NCI-H2081 treated with DMSO at 0.1 percent for 48 hours (cell line): ENCODE measurements at places on chromosomes 5 and 9.

- no peak for DNase-seq
These were observed 69.3 kb downstream of the WWC1 start for GRCh38 chr5:168360521-168361285.

GRCh38 chr9:1554081-1555035 lies 460.8 kb upstream of the SMARCA2 start:
- DNase-seq = no peak

GRCh38 chr9:112810696-112811490 lies 60.3 kb downstream of the SNX30 start:
- no peak for DNase-seq

- DNase-seq = no peak
These were observed 87.8 kb upstream of the TLR4 start for GRCh38 chr9:117616431-117616831.

GRCh38 chr9:38467404-38467803 lies 43.1 kb upstream of the IGFBPL1 start:
- no peak for DNase-seq

DNA sequence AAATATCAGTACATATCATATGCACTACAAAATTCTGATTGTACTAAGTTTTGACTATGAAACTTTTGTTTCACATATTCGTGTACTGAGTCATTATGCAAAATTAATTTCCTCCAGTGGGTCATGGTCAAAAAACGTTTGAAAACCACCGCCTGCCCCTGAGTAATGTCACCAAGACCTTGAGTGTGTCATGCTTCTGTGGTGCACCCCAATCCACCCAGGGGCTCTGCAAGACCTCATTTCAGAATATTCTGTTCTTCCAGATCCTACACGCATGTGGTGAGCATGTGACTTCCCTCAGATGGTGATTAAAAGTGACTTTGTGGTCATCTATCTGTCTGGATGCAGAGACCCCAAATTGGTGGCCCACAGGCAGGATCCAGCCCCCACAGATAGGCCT lies 31.0 kb downstream of the ABLIM3 start:
- DNase-seq = no peak

- no peak for DNase-seq
These were observed 131.8 kb upstream of the IER5L start for GRCh38 chr9:129309906-129310305.

DNA sequence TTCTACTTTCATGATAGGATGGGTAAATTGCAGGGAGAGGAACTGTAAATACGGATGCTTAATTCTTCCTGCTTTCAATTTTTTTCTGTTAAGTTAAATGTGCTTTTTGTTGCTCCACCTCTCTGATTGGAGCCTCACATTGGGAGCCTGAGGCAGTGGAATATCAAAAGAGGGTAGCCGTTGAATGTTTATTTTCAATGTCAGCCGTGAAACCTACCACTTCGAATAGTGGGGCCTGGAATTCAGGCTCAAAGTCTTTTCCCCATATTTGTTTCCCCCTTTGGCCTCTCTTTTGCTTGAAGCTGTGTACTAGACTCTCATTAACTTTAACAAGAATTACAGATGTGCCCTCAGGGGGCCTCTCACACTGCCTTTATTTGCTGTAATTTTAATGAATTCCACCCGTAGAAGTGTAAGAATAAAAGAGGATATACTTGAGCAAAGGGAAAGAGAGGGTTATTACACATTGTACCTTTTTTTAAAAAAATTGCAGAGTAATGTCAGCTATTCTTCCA lies 29.0 kb downstream of the PSAT1 start:
- no peak for DNase-seq

DNA sequence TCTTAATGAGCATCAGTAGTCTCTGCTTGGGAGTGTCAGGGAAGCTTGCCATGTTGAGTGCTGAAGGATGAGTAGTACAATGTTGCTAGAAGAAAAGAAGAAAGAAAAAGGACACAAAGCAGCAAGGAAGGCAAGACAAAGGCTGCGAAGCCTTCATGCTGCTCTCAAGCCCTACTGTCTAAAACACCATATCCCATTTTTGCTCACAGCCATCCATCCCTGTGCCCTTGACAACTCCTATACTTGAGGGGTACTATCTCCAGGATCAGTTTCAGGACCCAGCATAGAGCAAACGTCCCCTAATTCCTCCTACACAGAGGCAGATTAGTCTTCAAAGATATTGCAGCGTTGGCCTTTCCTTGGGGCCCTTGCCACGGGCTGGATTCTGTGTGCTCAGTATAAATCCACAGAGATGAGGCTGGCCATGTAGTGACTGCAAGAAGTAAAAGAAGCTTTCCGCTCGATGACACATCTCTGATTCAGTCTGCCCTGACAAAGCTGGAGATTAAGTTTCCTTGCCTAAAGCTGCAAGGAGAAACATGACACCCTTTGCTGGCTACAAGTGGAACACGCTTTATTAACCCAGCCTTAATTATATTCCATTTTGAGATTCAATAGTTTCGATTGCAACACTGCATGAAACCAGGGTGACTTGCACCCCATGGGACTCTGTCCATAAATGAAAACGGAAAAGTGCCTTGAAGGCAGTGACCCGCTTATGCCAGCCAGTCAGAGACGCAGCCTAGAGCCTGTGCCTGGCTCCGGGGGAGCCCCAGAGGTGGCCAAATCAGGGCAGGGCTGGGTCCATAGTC lies 304.6 kb downstream of the ACTL7B start:
- no peak for DNase-seq

GRCh38 chr9:125650271-125650737 lies 56.7 kb downstream of the MAPKAP1 start:
- no peak for DNase-seq

DNA sequence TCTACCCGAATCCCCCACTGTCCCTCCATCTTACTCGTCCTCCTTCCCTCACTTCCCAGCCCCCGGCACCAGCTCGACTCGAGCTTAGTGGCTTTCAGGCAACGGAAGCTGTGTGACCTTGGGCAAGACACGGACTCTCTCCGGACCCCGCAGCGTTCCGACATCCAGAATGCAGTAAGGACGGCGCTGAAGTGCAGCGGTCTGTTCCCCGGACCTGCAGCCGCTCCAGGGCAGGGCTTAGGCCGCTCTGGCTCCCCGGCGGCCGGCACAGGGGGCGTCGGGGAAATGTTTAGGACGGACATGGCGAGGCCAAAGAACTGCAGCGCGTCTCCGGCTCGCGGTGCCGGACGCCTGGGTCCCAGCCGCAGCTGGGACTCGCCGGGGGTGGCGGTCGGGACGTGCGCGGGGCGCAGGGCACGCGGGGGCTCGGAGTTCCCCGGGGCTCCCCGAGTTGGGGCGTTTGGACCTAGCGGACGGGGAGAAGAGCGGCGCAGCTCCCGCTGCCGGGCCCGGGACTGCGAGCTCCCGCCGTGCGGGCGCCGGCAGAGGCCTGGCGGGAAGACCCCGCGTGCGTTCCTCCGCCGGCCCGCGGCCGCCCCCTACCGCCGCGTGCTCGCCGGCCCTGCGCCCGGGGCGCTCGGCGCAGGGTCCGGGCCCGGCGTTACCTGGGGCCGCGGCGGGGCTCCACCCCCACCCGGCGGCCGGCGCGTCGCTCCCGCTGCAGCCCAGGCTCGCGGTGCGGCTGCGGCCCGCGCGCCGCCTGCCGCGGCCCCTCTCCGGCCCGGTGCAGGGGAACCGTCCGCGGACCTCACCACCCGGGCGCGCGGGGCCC lies 5.6 kb upstream of the RNF44 start:
- DNase-seq = no peak

DNA sequence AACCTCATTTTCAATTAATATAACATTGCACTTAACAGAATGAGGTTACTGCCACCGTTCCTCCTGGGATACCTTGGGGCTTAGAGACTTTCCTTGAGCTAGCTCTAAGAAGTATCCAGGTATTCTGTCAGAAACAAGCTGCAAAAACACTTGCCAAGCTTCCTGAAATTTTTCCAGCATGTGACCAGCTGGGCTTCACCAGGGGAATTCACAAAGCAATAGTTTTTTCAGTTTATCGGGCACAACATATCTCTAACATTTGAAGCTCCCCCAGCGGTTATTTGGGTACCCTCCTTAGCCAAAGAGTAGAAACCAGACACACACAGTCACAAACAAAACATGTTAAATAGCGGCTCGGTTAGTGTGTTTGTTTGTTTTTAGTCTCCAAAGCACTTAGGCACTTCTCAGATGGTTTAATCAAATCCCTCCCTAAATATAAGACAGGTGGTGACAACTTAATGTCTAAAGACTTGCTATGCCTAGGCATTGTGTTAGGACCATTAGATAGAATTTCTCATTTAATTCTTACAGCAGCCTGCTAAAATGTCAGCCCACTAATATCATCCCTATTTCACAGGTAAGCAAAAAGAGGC lies 278.2 kb downstream of the GLIS3 start:
- no peak for DNase-seq

DNA sequence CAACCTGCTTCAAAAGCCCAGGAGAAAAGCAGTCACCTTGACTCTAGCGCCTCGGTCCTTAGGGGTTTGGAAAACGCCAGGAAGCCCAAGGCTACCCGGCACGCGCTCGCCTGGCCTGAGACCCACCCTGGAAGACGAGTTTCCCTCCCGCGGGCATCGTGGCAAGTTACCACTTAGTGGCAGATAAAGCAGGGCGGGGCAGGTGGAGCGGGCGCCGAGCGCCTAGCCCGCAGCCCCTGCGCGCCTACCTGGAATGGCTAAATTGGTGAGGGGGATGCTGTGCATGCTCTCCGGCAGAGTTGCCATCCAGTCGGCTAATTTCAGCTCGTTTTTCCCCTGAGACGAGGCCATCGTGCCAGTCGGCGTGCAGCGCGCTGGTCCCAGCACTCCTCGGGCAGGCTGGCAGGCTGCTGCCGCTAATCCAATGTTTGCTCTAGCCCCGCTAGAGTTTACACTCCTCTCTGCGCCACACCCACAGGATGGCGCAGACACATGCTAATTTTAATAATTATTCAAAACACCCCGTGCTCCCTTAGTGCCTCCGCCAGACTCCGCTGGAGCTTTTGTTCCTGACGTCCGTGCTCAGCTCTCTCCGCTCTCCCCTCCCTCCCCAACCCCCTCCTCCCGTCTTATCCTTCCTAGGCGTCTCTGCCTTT lies at the start of gene PLCXD3:
TSS of gene PLCXD3 (minus strand) at position 426 of the 656 bp plus-strand sequence. CDS start at position 351, 75 bp downstream.
- DNase-seq = peak; percentile 32

GRCh38 chr5:157855404-157855994 lies 3.4 kb downstream of the CLINT1 start:
- no peak for DNase-seq

DNA sequence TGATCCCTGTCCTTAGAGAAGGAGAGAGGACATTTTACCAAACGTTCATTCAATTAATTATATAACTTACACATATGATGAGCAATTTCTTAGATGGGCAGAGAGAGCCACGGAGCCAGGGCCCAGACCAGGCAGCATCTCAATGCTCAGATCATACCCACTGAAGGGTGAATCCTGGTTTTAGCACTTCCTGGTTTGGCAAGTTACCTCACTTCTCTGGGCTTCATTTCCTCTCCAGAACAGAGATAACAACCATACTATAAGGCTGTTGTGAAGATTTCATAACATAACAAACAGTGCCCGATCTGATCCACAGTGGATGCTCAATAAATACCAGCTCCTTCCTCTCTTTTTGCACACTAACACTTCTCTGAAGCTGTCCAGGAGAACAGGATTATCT lies 271.1 kb downstream of the DENND1A start:
- DNase-seq = no peak

- no peak for DNase-seq
These were observed 825 bp upstream of the PCAT7 start for GRCh38 chr9:94554078-94554438.

GRCh38 chr9:96420468-96421219 lies 2.5 kb upstream of the ZNF367 start:
- no peak for DNase-seq

DNA sequence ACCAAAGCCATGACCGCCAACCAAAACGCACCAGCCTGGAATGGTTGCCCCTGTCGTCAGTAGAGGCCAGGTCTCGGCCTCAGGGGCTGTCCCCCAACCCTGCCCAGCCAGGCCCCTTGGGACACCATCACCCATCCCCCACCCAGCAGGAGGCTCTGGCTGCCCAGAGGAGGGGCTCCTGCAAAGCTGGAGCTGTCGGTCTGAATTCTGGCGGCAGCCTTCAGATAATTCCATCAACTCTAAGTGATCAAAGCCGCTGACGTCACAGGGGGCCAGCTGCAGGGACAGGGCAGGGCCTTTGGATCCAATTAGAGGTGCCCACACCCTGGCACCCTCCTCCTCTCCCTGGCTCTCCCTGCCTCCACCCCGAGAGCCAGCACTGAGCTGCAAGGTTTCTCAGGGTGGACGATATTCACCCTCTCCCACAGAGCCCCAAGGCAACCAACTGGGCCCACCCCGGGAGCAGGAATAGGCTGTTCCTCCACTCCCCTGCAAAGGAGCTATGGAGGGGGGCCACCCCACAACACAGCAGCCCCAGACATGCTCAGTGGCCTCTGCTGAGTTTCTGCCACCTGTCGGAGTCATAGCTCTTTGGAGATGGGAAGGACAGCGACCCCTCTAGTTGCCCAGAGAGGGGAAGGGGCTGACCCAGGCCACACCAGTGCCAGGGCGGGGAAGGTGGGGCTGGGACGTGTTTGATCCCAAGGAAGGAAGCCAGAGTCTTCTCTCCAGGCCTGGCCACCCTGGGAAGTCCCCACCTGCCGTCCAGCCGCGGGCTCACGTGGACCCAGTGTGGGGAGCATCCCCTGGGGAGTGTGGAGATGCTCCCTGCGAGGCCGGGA lies 78.4 kb downstream of the NTNG2 start:
- DNase-seq = no peak

- no peak for DNase-seq
These were observed 99.4 kb downstream of the INIP start for GRCh38 chr9:112618385-112619009.

DNA sequence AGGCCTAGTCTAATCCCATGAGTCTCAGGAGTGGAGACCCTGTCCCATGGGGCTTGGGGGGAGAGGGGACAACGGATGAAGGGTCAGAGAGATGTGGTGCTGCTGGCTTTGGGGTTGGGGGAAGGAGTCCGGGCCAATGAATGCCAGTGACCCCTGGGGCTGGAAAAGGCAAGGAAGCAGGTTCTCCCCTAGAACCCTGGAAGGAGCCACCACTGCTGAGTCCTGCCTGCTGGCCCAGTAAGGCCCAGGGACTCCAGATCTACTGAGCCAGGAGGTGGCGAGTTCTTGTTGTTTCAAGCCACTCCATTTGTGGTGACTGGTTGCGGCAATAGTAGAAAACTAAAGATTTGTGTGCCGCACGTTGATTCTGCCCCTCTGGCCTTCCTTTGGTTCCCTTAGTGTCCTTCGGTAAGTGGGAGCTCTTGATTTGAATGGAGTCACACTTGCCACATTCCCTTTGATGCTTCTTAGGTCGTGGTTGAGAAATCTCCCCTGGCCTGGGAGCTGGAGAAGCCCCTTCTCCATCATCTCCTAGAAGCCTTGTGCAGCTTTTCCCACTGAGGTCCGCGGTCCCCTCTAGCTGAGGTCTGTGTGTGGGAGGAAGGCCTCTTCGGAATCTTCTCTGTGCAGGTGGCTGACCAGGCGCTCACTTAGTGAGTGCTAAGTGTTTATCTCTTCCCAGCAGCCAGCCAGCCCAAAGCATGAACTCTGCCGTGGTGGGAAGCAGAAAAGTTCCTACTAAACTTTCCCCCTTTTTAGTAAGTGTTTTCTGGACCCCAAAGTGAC lies 9.0 kb downstream of the FCN1 start:
- DNase-seq = no peak

GRCh38 chr9:130688072-130688471 lies 5.5 kb upstream of the EXOSC2 start:
- no peak for DNase-seq

- no peak for DNase-seq
These were observed 721.5 kb upstream of the DMAC1 start for GRCh38 chr9:8521112-8521511.
